ENCODE measurements at places on chromosomes 2 and 18.
A peak's percentile ranks its signal among the peaks of the same experiment; 100 is the strongest.

- no peak for DNase-seq
These were observed 297.3 kb downstream of the GRB14 start for GRCh38 chr2:164323978-164324377.

- DNase-seq = peak; percentile 85
These were observed 112.6 kb downstream of the CERS6 start for GRCh38 chr2:168568476-168569267.

- DNase-seq = no peak
These were observed 175.4 kb downstream of the LCLAT1 start for GRCh38 chr2:30622452-30622851.

DNA sequence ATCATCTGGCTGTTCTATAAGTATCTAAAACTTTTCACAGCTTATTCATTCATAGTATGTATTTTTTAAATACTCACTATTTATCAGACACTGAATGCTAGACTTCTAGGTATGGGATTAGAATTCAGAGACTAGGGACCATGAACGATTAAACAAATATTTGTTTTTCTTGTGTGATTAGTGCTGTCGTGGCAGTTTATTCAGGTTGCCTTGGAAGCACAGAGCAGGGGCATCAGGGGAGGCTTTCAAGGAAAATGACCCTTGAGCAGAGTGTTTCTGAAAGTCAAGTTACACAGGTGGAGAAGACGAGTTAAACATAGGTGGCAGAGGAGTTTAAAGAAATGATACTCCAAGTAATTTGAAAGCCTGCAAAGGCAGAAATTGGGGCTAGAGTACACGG lies 5.7 kb downstream of the SPOPL start:
- no peak for DNase-seq

GRCh38 chr18:62729487-62730386 lies 14.4 kb downstream of the PHLPP1 start:
- DNase-seq = no peak

GRCh38 chr18:44580159-44580558 lies 100.5 kb upstream of the SETBP1 start:
- DNase-seq = no peak

GRCh38 chr2:96692094-96692971 lies 47.5 kb downstream of the LMAN2L start:
- no peak for DNase-seq

GRCh38 chr2:134466141-134466540 lies 212.3 kb downstream of the MGAT5 start:
- DNase-seq = no peak

- DNase-seq = no peak
These were observed 165.1 kb upstream of the TPO start for GRCh38 chr2:1248187-1248586.

GRCh38 chr18:3269241-3269913 lies 7.4 kb downstream of the MYL12B start:
- DNase-seq = no peak

DNA sequence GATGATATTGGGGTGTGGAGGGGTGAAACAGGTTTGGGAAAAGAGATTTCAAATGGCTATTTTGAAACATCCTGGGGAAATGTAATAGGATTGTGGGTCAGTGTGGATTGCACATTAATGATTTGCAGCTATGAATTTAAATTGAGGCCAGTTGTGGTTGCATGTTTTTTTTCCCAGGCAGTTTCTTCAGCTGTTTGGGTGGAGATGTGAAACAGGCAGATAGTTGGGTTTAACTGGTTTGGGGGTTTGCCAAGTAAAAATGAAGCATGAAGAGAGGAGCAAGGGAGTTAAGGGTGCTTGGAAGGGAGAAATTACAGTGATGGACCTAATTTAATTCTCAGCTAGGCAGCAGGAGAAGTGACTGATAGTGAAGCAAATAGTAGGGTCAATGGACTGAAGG lies 16.8 kb downstream of the GPD2 start:
- peak; percentile 64 for DNase-seq

GRCh38 chr2:3313781-3314375 lies 63.7 kb downstream of the EIPR1 start:
- no peak for DNase-seq

DNA sequence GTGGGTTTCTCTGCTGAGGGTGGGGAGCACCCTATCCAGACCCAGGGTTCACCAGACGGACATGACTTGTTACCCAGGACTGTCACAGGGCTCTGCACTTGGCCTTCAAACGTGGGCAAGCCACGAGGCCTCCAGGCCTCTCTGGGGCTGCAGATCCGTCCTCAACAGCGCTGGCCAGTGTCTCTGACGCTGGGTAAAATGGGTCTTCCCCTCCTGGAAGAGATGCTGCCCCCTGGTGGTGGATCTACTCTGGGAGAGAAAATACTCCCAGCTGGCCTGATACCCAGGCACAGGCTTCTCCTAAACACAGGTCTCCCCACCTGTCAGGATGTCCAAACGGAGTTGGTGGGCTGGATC lies 3.7 kb downstream of the GPR17 start:
- DNase-seq = peak; percentile 77

GRCh38 chr18:39313992-39314391 lies 1748.4 kb upstream of the CELF4 start:
- no peak for DNase-seq

DNA sequence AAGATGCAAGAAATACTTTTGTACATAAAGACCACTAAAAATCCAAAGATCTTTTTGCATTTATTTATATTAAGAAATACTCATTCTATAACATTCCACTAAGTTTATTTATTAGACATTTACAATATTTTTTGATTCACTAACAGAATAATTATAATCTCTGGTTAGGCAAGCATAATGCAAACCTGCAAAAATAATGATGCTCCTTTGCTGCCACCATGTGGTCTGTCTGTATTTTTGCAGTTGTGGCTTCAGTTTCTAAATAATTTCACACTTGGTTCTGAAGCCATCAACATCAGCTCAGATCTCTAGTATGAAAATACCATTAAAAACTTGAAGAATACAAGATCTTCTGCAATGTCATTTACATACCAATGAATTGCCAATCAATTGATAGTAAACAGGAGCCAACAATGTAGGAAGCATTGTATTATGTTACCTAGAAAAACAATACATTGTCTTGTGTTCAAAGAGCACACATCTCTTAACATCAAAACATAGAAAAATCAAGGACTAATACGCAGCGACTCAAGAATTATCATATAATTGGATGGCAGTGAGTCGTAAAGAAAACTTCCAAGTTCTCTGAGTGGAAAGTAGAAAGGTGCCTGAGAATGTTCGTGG lies 28.8 kb upstream of the WDR75 start:
- DNase-seq = peak; percentile 72

GRCh38 chr2:121297217-121297830 lies 12.3 kb upstream of the TFCP2L1 start:
- DNase-seq = peak; percentile 42

DNA sequence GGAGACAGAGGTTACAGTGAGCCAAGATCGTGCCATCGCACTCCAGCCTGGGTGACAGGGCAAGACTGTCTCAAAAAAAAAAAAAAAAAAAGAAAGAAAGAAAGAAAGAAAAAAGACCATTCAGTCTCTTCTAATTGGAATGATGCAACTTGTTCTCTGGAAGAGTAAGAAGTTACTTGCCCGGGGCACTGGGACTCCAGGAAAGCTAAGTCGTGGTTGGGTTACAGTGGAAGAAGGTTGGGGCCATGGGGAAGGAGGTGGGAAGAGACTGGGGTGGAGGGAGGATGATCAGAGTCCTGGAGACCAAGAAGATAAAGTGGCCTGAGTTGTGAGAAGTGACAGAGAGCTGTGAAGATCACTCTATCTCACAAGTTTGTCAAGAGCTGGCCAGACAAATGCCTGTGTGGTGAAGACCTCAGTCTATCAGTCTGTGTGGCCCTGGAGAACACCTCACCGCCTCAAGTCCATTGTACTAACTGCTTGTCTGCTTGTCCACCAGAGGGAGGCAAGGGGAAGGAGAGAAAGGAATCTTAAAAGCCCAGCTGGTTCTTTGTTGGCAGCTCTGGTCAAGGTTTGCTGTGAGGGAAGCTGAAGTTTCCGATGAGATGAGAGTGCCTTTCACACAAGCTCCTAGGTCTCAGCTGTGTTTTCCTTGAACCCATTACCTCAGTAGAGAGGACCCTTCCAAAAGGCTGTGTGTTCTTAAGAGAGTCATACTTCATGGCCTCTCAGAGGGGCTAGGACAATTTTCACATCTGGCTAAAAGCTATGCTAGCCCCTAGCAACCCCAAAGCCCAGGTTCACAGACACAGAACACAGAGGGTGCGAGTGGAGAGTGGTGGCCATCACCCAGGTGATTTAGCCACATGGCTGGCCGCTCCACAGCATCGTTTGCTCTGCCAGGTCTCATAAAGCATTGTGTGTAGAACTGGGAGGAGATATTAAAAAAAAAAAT lies 72.0 kb upstream of the TMEM178A start:
- peak; percentile 91 for DNase-seq

- no peak for DNase-seq
These were observed 214.0 kb downstream of the SS18 start for GRCh38 chr18:25876330-25876948.

GRCh38 chr2:5869936-5870335 lies 177.8 kb downstream of the SOX11 start:
- DNase-seq = no peak

DNA sequence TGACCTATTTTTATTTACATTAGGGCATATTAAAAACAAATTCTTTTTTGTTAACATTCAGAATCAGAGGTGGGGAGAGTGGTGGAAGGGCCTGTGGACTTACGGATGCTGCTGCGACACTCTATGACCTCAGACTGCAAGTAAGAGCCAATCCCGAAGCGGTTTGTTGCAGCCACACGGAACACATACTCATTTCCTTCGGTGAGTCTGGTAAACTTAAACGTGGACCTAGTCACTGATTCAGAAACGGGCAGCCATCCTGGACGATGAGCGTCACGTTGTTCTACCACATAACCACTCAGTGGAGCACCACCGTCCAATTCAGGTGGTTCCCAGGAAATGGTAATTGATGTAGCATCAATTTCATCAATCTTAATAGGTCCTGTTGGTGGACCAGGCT lies 61.9 kb downstream of the PLEKHA3 start:
- no peak for DNase-seq

DNA sequence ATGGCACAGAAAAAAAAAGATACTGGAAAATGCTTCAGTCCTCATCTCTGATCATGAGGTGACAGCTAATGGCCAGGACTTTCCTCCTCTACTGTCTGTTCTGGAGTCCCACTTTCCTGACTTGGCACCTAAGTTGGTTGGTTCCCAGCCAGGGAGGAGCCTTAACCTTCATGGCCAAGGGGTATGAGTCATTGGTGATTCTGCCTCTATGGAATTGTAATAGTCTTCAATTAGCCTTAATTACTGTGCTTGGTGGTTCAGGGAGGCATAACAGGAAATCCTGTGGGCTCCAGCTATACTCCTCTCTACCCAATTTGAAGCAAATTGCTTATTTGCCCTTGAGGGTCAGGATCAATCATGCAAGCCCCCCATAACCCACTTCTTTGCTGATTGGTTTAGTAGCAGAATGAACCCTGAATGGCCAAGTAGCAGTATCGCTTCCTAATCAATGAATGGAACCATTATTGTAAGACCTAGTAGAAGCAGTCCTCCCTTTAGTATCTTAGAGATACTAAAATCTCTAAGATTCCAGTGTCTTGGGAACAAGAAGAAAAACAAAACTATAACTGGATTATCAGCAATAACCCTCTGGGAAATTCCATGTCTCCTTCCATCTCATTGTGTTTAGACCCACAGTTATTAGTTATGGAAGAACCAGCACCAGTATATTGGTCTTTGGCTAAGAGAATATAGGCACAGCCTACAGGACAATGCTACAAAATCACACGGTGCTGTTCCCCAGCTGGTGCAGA lies 109.0 kb downstream of the COL6A3 start:
- peak; percentile 79 for DNase-seq

GRCh38 chr18:57015451-57015850 lies 131.4 kb upstream of the BOD1L2 start:
- no peak for DNase-seq

- DNase-seq = no peak
These were observed 85.3 kb downstream of the FEZ2 start for GRCh38 chr2:36512705-36513104.

GRCh38 chr2:121090088-121090715 lies 194.8 kb downstream of the TFCP2L1 start:
- DNase-seq = no peak

DNA sequence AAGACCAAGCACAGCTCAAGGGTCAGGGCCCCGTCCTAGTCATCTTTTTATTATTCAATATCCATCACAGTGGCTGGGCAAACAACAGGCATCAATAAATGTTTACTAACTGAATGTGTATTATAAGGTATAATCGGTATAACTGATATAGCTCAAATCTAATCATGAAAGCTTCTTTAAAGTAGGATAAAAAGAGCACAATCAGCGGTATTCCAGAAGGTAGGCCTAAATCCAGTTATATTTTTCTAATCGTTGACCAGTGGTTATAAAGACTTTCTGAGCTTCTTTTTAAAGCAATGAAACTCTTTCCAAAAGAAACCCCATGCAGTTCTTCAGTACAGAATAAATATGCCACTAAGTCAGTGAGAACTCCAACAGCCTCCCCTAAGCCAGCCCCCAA lies 92.1 kb downstream of the SMAD2 start:
- DNase-seq = no peak

DNA sequence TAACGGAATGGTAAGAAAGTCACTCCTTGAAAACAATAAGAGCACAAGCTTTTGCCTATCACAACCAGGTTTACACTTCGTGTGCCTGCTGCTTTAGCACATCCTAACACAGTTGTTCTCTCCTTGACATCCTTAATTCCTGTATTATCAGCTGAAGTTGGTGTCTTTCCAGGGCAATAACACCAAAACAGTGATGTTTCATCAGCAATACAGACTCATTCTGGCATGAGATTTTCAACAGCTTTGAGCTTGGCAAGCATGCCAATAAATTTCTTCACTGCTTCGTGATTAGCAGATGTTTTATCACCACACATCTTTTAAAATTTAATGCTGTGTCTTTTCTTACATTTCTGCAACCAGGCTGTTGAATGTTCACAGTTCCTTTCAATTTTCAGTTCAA lies 148.4 kb downstream of the EIPR1 start:
- DNase-seq = no peak

- DNase-seq = no peak
These were observed 647.8 kb upstream of the KLHL29 start for GRCh38 chr2:22737144-22737543.

- no peak for DNase-seq
These were observed 1.1 kb upstream of the CXCR4 start for GRCh38 chr2:136118819-136119716.

DNA sequence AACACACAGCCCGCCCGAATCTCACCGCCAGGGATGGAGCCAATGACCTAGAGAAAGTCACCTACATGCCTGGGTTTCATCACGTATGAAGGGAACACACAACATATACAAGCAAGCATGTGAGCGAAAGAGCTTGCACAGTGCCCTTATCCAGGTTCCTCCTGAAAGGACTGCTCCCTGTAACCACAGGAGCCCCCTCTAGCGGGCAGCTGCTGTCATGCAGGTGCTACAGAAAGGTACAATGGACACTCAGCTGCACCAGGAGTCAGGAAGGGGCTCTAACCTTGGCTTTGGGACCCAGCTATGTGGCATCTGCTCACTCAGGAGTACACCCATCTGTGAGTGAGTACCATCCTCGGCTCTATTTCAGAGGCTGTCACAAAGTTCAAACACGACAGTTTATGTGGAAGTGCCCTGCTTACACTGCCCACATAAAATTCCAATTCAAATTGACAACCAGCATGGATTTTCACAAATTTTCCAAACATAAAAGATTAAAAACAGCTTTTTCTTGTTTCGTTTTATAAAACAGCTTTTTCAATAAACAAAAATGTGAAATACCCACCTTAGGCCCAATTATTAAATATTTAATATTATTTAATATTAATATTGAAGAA lies 3.5 kb downstream of the NDUFA10 start:
- DNase-seq = peak; percentile 64

- DNase-seq = no peak
These were observed 55.9 kb downstream of the TRPM8 start for GRCh38 chr2:233972941-233973575.

Measured in iris pigment epithelial cell (primary cell).